Fibroblast of skin of right quadriceps (primary cell): ENCODE measurements at places on chromosomes 7 and 10.

GRCh38 chr10:78846760-78847159, 222.0 kb upstream of the ZMIZ1 start:
- DNase-seq = no peak

- DNase-seq = no peak
Observed at GRCh38 chr10:28478646-28479045, 54.3 kb upstream of the WAC start.

GRCh38 chr10:24552346-24553016, 171.2 kb downstream of the ARHGAP21 start:
- no peak for DNase-seq

- peak; percentile 64 for DNase-seq
Observed at GRCh38 chr7:80879849-80880248, 39.0 kb downstream of the SEMA3C start.

- no peak for DNase-seq
Observed at GRCh38 chr10:71671994-71672946, 47.3 kb downstream of the C10orf105 start.

DNA sequence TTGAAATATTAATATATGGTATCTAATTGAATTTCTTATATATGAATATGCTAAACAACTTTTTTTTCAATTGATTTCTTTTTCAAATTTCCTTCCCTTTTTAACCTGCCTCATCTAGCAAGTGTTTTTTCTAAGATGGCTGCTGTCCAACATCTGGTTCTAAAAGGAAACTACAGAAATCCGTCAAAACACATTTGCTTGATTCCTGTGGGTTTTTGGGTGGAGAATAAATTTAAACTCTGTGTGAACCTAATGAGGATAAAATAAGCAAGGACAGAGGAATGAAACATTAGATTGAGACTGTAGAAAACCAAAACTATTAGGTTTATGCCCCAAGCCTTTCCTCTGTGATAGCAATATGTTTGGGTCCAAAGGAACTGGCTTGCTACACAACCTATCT, 75.5 kb upstream of the STARD3NL start:
- peak; percentile 21 for DNase-seq

- DNase-seq = no peak
Observed at GRCh38 chr7:71208881-71209280, 76.9 kb downstream of the GALNT17 start.

DNA sequence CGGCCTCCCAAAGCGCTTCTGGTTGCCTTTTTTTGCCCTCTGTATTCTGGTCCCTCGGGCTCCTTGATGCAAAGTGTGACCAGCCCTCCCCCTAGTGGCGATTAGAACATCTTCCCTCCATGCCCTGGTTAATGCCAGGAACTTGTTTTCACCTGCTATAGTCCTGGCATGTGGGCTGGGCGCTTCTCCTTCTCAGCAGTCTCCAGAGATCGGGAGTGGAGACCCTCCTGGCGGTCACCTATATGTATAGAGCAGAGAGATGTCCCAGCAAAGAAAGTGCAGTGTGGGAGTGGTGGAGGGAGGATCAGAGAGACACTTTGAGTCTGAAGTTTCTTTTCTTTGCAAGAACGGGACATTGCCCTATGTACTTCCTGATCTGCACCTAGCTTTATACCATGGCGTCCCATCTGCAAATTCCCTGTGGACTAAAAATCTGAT, 264.1 kb downstream of the OTUD1 start:
- peak; percentile 50 for DNase-seq

DNA sequence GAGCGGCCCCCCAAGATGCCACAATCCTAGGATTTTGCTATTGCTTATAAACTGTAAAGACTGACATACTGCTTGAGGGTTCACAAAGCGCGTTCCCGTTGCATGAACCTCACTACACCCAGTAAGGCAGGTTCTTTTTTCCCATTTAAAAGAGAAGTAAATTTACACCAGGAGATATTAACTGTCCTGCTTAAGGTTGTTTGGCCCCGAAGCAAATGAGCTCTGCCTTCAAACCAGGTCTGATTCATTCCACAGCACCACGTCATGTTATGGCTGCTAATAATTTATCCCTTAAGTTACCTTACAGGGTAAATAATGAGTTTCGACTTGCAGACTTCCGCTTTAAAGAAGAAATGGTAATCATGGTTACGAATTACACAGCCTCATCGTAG, 559 bp upstream of the FKBP14 start:
- DNase-seq = peak; percentile 43

DNA sequence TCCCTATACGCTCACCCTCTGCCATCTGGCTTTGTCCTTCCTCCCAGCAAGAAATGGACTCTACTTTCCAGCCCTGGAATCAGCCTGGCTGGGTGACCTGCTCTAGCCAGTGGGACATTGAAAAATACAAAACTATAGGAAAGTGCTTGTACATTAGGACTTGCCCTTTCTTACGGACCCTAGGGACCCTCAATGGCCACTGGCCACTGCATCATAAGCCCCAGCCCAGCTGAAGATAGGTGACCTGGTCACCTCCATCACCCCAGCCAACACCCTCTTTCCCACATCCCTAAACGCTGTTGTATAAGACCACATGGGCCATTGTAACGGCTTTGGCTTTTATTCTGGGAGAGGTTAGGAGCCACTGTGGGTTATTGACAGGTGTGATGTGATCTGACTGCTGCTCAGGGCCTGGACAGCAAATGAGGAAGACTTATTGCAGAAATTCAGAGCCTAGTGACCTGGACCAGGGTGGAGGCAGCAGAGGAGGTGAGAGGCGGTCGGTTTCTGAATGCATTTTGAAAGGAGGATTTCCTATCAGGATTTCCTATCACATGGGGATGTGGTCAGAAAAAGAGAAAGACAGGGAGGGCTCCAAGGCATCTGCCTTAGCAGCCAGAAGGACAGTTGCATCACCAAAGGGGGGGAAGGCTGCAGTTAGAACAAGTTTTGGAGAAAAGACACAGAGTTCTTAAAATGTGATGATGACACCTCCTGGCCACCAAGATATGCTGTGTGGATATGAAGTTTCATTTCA, 2.2 kb upstream of the LMBR1 start:
- DNase-seq = no peak

GRCh38 chr7:148395990-148396716, 194.4 kb upstream of the C7orf33 start:
- no peak for DNase-seq

- DNase-seq = no peak
Observed at GRCh38 chr10:12806228-12807095, 195.1 kb downstream of the CCDC3 start.

- DNase-seq = peak; percentile 14
Observed at GRCh38 chr7:19249281-19249680, 104.1 kb upstream of the FERD3L start.

- no peak for DNase-seq
Observed at GRCh38 chr7:17207220-17207619, 91.2 kb upstream of the AHR start.

- peak; percentile 34 for DNase-seq
Observed at GRCh38 chr10:110528224-110528996, 30.7 kb downstream of the DUSP5 start.
